RWPE1 (cell line): ENCODE measurements at places on chromosomes 6 and 20.

DNA sequence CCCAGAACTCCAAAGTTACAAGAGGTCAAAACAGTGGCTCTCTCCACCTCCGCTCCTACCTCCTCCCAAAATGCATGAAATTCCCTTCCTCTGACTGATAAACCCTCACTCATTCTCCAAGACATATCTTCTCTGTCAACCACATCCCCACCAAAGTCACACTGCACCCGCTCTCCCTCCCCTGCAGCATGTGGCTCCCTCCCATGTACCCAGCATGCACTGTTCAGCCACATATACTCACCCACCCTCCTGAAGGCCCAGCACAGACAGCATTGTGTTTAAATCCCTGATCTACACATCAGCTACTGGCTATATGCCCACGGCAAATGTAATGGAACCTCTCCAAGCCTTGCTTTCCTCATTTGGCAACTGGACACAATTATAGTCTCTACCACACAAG lies 5.5 kb upstream of the POU5F1 start:
- DNase-seq, result no peak

GRCh38 chr6:83071023-83071422 lies 3.6 kb downstream of the DOP1A start:
- DNase-seq, result no peak

GRCh38 chr6:4662886-4663285 lies 113.3 kb upstream of the CDYL start:
- DNase-seq, result no peak

GRCh38 chr6:14634072-14634471 lies 516.5 kb downstream of the CD83 start:
- DNase-seq, result no peak

DNA sequence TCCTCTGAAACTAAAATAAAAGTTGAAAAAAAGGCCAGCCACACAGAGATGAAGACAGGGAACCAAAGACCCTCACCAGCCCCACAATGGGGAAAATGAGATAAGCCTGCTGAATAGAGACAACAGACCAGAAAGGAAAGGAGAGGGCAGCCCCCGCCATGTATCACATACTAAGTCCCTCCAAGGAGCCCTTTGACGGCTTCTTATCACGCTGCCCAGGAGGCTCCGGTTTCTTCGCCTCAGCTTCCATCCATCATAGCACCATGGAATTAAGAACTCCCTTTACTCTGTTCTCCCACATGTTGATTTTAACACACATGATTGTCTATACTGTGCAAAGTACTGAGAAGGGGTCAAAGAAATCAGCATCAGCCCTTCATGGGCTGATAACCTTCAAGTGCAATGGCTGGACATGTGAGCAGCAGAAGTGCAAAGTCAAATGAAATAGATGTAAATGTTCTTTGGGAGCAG lies 54.9 kb downstream of the MAP3K5 start:
- no peak for DNase-seq

GRCh38 chr6:36626636-36627035 lies 32.5 kb downstream of the SRSF3 start:
- no peak for DNase-seq

- no peak for DNase-seq
These were observed 35.2 kb downstream of the NTSR1 start for GRCh38 chr20:62743777-62744317.

GRCh38 chr20:47971058-47971791 lies 185.9 kb upstream of the SULF2 start:
- no peak for DNase-seq

GRCh38 chr6:18343741-18344140 lies 43.4 kb upstream of the RNF144B start:
- DNase-seq, result peak; percentile 51

DNA sequence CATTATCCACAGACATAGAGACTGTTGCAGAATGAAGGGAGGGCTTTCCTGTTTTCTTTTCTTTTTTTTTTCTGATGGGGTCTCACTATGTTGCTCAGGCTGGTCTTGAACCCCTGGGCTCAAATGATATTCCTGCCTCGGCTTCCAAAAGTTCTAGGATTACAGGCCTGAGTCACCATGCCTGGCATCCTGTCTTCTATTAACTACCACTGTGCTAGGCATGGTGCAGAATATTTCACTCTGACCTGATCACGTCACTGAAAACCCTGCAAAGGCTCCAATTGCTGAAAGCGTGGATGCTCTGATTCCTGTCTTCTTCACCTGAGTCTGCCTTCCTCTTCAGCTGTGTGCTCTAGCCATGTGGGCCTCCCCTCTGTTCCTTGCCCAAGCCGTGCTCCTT lies 8.5 kb upstream of the DNMT3B start:
- DNase-seq, result no peak

DNA sequence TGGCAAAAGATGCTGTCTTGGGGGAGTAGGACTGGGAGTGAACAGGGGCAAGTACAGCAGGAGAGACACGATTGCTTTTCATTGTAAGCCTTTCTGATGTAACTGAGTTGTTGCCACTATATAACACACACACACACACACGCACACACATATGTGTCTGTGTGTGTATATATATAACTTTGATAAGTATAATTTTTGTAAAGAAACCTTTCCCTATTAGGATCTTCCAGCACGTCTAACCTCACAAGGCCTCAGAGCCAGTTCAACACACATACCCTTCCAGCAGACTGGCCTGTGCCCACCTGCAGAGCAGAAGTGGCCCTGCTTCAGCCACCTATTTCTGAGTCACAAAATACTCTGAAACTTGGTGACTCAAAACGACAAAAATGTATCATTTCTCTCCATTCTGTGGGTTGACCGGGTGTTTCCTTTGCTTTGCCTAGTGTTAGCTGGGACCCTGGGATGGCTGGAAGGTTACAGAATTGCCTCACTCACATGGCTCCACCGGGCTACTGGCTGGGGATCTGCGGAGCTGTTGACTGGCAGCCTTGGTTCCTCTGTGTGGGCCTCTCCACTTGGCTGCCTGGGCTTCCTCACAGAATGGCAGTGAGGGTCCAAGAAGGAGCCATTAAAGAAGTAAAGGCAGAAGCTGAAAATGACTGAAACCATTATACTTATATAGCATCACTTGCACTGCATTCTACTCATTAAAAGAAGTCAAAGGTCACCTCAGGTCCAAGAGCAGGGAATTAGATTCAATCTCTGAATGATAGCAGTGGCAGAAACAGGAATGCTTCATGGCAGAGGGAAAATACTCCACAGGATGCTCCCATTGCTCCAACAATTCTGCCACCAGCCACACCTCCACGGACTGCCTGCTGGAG lies 126.4 kb downstream of the BANF2 start:
- no peak for DNase-seq

DNA sequence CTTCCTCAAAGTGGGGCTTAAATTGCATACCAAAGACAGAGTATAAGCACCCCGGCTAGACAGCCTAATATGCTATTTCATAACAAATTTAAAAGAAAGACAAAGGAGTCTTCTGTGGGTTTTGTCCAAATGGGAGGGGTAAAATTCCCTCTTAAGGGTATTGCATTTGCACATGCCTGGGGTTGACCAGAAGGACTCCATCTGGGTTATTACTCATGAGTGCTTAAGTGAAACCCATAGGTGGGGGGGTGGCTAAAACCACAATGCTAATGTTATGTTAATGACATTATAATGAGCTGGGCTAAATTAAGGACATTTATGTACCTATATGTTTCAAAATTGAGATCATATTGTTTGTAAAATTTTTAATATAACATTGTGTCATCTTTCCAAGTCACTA lies 15.0 kb downstream of the IMPG1 start:
- DNase-seq, result no peak

DNA sequence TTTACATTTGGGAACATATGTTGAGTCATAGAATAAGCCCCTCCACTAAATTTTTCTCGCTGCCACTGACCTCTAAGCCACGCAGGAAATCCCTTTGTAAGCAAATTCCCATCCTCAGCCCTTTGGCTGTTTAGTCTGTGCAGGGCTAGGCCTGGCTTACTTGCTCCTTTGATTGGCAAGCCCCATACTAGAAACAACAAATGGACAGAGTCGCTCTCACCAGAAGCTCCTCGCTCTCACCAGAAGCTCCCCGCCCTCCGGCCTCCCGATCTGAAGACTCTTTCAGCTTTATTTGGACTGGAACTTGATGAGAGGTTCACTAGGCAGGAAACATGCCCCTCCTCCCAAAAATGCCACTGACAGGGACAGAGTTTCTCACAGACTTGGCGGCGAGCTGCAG lies 149.2 kb upstream of the EXOC2 start:
- DNase-seq, result no peak

DNA sequence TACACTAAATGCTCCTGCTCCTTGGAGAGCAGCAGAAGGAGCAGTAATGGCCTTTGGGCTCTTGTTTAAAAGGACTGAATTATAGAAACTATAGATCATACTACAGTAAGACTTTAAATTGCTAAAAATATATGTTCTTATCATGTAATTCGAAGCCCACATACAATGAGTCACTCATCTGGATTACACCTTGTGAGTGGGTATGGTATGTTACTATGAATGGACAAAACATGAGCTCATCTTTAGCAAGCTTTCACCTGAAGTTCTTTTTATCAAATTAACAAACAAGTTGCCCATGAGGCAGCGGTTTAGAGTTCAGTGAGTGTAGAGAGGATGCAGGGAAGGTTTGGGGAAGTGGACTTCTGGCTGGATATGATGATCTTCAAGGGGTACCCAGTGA lies 114.4 kb upstream of the CCN2 start:
- DNase-seq, result peak; percentile 34

DNA sequence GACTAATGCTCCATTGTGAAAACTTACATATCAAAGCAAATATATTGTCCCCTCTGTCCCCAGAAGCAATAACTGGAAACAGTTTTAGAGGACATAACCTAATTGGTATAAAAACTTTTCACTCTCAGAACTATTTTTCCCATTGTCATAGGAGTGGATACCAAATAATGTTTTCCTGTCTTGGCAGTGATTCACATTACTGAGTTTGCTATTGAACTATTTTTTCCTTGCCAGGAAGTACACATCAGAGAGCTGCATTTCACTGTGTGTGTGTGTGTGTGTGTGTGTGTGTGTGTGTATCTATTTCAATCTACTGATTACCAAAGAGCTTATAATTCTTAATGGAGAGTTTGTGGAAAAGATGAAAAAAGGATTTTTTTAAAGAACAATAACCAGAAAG lies 45.4 kb downstream of the AKAP12 start:
- DNase-seq, result no peak

GRCh38 chr6:21726676-21727075 lies 133.1 kb downstream of the SOX4 start:
- DNase-seq, result no peak

DNA sequence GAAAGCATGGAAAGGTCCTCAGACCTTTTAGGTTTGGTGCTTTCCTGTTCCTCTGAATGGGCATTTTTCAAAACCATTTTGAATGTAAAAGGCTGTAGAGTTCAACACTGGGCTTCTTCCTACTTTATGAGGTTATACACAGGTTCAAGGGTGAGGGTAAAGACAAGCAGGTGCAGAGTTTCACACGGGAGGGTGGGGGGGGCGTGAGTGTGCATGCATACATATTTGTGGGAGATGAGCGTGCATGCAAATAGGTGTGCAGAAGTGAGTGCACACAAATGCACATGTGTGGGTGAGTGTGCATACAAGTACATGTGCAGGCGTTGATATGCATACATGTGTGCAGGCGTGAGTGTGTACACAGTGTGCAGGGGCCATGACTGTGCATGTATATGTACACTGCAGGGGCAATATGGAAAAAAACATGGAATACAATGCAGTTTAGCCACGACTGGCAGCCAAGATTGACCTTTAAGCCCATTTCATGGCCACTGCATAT lies 183.1 kb downstream of the GMPR start:
- DNase-seq, result no peak

- DNase-seq, result no peak
These were observed 15.2 kb upstream of the MCCD1 start for GRCh38 chr6:31513456-31514165.

DNA sequence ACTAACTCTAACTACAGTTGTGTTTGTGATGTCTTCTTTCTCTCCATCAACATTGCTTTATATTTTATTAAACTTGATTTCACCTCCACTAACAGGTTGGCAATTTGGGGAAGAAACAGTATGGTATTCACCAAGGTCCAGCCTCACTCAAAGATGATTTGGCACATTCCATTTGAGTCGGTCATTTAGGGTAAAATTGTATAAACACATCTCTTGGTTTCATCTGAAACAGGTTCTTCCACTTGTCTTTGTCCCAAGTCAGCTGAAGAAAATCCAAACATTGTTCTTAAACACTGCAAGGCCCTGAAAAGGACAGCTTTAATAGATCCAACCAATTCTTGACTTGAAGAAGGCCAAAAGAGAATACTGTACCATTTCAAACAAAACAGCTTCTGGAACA lies 104.9 kb upstream of the NT5E start:
- peak; percentile 42 for DNase-seq

DNA sequence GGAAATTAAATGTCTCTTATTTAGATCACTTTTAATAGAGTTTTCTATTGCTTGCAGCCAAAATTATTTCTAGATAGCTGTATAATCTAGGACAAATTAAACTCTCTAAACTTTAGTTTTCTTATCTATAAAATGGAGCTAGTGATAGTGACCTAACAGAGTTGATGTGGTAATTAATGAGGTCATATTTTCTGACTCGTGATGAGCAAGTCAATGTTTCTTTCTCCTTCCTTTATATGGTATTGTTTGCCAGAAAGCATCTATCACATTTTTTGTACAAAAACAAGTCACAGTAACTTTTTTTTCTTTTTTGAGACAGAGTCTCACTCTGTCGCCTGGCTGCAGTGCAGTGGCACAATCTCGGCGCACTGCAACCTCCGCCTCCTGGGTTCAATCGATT lies 267.7 kb downstream of the FARS2 start:
- DNase-seq, result no peak

DNA sequence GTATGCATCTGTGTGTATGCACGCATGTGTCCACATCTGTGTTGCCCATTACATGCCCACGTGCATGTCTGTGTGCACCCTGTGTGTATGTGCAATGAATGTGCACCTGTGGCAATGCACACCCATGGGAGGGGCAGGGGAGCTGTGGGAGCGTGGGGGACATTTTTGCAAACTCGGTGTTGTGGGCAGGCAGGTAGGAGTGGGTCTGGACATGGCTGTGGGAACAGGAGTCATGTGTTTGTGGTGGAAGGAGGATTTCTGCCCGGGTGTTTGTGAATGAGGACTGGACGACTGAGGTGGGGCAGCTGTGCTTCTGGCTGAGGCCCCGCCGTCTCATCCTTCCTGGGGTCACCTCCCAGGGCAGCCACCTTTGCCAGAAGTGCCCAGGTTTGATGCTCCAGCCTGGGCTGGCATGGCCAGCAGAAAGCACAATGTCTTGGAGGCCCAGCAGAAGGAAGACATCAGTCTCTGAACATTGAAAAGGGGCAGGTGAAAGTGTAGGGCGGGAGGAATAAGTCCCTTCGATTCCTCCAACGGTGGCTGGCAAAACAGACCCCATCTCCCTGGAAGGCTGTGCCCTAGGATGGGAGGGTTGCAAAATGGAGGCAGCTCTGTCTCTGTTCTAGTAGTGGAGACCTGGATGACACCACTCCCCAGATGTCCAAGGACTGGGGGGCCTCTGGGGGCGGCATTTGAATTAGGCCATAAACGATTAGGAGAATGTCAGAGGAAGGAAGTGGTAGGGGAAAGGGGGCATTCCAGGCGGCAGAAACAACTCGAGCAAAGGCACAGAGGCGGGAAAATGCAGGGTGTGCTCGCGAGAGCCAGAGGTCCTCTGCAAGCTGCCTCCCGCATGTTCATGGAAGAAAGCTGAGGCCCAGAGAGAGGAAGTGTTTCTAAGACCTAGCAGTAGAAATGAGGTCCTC lies 19.1 kb upstream of the ARMC12 start:
- no peak for DNase-seq
